Cardiac muscle cell (in vitro differentiated cells and primary cell): ENCODE measurements at places on chromosomes 6 and 20.

GRCh38 chr20:23365390-23366165, 3.6 kb downstream of the GZF1 start:
- H3K27ac ChIP-seq = no peak overlapping the region
- peaks cover 19% of the 10 kb centered on the region for H3K36me3 ChIP-seq
- H3K4me1 ChIP-seq = peaks cover 34% of the 10 kb centered on the region
- DNase-seq = no peak
- H3K4me3 ChIP-seq = no peak overlapping the region

DNA sequence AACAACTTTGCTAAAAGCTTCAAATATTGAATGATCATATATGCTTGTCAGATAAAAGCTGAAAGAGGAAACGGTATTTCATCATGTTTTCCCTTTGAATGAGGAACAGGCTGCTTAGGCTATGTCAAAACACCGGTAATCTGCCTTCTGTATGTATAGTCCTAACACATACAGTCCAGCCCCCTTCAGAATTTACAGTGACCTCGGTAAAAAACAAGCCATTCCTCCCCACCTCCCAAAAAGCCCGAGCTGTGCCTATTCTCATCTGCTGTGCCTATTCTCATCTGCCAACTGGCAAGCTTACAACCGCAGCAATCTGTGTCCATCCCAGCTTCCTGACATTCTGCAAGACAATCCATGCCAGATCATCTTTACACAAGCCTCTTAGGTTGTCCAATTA, 26.8 kb upstream of the UBE2J1 start:
- H3K4me3 ChIP-seq = no peak overlapping the region
- peak; percentile 7 for DNase-seq
- H3K27me3 ChIP-seq = no peaks in the 10 kb centered on the region
- H3K4me1 ChIP-seq = peaks cover 10% of the 10 kb centered on the region
- H3K36me3 ChIP-seq = no peaks in the 10 kb centered on the region

GRCh38 chr20:57335392-57335791, 5.8 kb downstream of the SPO11 start:
- no peak overlapping the region for H3K4me3 ChIP-seq
- H3K27ac ChIP-seq = no peak overlapping the region
- H3K4me1 ChIP-seq = no peaks in the 10 kb centered on the region

DNA sequence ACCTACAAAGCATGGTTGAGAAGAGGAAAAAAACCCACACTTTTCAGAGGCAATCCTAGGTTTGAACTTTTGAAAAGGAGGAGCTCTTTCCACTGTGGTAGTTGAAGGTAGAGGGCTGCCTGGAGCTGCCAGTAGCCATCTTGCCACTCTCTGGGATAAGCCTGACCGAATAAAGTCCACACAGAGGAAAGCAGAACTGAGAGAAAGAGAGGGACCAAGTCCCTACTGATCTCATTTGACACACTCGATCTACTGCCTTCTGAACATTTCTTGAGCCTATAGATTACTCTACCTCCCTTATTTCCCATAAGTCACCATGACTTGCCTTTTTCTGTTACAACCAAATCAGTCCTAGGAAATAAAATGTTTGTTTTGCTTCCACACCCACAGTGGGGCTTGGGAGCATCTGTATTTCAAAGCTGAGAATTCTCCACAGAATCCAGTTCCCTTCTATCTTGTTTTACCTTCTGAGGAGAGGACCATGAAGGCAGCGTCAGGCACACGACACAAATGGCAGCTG, 147.0 kb upstream of the PTPRK start:
- H3K27me3 ChIP-seq = no peaks in the 10 kb centered on the region
- H3K4me3 ChIP-seq = no peak overlapping the region
- DNase-seq = no peak
- H3K27ac ChIP-seq = no peak overlapping the region
- H3K36me3 ChIP-seq = no peaks in the 10 kb centered on the region

- DNase-seq = no peak
- no peak overlapping the region for H3K27ac ChIP-seq
- no peak overlapping the region for H3K4me3 ChIP-seq
- peaks cover 15% of the 10 kb centered on the region for H3K4me1 ChIP-seq
- no peaks in the 10 kb centered on the region for H3K27me3 ChIP-seq
Measured at GRCh38 chr6:125961117-125961516, 4.5 kb downstream of the HINT3 start.

DNA sequence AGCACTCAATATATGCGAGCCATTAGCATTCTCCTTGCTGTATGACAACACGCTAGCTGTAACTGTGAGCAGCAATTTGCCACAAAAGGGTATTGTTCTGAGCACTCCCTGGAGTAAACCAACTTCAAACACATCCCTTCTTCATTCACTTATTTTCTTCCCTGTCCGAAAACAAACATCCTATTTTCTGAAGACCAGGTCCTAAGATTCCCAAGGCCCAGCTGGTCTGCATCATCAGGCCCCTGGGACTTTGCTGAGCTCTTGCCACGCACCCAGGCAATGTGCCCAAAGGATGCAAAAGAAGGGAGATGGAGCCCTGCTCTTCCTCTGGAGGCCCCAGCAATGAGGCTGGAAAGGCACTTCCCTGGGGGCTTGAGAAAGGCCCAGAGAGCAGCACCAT, 118.1 kb downstream of the PREX1 start:
- H3K36me3 ChIP-seq = no peaks in the 10 kb centered on the region
- no peaks in the 10 kb centered on the region for H3K4me1 ChIP-seq
- H3K27me3 ChIP-seq = no peaks in the 10 kb centered on the region
- H3K27ac ChIP-seq = no peak overlapping the region

DNA sequence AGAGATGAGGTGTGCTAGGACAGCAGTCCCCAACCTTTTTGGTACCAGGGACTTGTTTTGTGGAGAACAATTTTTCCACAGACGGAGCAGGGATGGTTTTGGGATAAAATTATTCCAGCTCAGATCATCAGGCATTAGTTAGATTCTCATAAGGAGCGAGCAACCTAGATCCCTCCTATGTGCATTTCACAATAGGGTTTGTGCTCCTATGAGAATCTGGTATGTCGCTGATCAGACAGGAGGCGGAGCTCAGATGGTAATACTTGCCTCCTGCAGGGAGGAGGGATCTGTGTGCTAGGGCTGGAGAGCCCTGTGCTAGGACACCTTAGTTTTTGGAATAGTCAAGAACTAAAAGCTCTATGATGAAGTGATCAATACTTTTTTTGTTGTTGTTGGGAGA, 2.5 kb downstream of the SMIM13 start:
- H3K4me3 ChIP-seq = no peak overlapping the region
- no peaks in the 10 kb centered on the region for H3K27me3 ChIP-seq
- no peak overlapping the region for H3K27ac ChIP-seq
- no peaks in the 10 kb centered on the region for H3K36me3 ChIP-seq
- DNase-seq = peak; percentile 18

GRCh38 chr20:57380081-57380750, 11.0 kb upstream of the RBM38 start:
- no peaks in the 10 kb centered on the region for H3K27me3 ChIP-seq
- H3K36me3 ChIP-seq = peaks cover 29% of the 10 kb centered on the region
- no peaks in the 10 kb centered on the region for H3K4me1 ChIP-seq
- DNase-seq = no peak
- H3K27ac ChIP-seq = peak overlapping the region; percentile 14
- no peak overlapping the region for H3K4me3 ChIP-seq

DNA sequence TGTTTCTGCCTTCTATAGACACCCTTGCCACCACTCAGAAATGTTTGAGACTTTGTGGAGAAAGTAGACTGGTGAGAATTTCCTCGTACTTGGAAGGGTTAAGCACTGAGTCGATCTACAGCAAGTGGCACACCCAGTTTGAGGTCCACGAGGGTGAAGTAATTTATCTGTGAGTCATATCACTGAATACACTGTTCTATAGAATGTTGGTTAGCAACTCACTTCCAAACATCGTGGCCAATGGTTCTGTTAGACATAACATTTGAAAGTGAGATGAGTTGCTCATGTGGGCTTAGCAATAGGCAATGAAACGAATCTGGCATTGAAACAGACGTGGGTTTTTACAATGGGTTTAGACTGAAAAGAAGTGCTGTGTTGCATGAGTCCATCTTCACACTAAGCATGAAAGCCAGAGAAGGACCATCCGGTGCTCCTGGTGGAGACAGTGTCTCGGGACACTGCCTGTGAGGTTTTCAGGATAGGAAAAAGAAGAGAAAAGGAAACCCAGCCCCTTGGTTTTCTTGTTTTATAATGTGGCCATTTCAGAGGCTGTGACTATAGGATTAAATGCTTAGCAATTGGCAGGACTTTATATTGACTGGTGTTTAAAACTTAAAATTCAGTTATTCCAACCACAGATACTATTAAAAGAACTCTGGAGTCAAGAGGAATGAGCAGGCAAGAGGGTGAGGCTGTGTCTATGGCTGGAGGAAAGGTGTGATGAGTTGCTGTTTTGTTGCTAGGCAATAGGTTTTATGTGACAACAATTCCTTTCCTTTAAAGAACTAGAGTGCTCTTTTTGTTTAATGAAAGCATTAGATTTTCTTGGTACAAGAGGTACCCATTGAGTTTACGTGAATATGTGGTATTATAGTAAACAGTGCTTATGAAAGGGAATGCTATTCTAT, 31.0 kb upstream of the EZR start:
- no peak overlapping the region for H3K4me3 ChIP-seq
- no peaks in the 10 kb centered on the region for H3K27me3 ChIP-seq
- no peak overlapping the region for H3K27ac ChIP-seq
- peaks cover 19% of the 10 kb centered on the region for H3K4me1 ChIP-seq
- H3K36me3 ChIP-seq = no peaks in the 10 kb centered on the region
- no peak for DNase-seq

- no peak overlapping the region for H3K4me3 ChIP-seq
- peaks cover 22% of the 10 kb centered on the region for H3K27me3 ChIP-seq
- no peak overlapping the region for H3K27ac ChIP-seq
- H3K4me1 ChIP-seq = no peaks in the 10 kb centered on the region
- DNase-seq = no peak
Measured at GRCh38 chr6:39005774-39006173, 42.8 kb upstream of the GLP1R start.

DNA sequence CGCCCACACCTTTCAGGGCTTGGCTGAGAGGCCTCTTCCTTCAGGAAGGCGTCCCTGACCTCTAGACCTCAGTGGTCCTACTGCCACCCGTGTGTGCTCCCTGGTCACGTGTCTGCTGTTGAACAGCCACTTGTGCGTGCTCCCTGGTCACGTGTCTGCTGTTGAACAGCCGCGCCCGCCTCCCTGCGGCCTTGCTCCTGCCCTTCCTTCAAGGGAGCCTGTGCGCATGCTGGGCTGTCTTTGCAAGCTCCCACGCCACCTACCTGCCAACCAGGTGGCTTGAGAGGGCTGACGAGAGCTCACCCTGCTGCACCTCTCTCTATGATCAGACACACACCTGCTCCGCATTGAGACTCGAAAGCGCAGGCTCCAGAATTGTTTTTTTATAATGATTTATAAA, 179.3 kb downstream of the BMP7 start:
- no peak overlapping the region for H3K27ac ChIP-seq
- H3K4me3 ChIP-seq = no peak overlapping the region
- H3K27me3 ChIP-seq = no peaks in the 10 kb centered on the region
- H3K36me3 ChIP-seq = no peaks in the 10 kb centered on the region

- peaks cover 43% of the 10 kb centered on the region for H3K4me1 ChIP-seq
- no peak overlapping the region for H3K4me3 ChIP-seq
- H3K27me3 ChIP-seq = no peaks in the 10 kb centered on the region
Measured at GRCh38 chr6:111553580-111553979, 52.1 kb downstream of the TRAF3IP2 start.

DNA sequence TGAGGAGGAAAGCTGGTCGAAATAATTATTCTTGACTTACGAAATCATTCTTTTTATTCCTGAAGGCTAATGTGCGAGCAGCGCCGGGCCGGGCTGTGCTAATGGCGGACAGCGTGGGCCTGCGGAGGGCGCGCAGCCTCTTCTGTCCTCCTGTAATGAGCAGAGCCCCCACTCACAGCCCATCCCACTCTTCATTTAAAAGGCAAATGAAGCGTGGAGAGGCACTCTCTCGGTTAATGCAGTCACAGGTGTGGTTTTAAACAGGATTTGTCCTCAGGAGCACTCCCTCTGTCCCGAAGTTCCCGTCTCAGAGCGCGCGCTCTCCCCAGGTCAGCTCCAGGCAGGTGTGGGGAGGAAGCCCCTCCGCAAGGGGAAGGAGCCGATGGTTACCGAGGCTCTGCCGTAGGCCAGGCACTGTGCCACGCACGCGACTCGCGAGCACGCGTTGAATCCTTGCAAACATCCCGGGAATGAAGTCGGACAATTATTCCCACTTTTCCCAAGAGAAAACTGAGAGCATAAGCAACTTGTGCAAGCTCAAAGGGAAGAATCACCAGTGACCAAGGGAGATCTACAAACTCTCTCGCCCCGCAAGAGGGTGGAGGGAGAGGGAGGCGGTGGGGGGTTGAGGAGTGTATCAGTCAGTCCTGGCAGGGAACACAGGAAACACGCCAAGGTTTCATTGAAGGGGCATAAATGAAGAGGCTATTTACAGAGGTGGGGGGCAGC, 35.5 kb upstream of the ZFAND3 start:
- H3K27ac ChIP-seq = no peak overlapping the region
- peak; percentile 9 for DNase-seq
- H3K4me3 ChIP-seq = no peak overlapping the region
- no peaks in the 10 kb centered on the region for H3K36me3 ChIP-seq

DNA sequence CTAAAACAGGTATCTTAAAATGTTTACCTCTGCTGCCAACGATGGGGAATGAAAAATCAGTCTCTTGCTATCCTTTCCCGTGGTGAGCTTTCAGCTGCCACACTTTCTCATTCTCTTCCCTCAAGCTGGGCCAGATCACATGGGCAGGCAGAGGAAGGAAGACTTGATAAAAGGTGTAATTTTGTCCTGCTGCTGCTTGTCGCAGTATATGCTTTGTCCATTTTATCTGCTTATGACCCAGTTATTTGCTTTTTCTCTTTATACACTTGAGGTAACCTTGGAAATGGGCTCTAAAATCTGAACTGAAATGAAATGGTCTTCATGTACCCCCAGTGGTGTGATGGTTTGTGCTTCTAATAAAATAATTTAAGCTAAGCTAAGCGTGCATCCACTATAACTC, 695.9 kb upstream of the FLRT3 start:
- H3K4me1 ChIP-seq = peaks cover 3% of the 10 kb centered on the region
- no peak overlapping the region for H3K4me3 ChIP-seq
- no peak for DNase-seq
- no peaks in the 10 kb centered on the region for H3K27me3 ChIP-seq

DNA sequence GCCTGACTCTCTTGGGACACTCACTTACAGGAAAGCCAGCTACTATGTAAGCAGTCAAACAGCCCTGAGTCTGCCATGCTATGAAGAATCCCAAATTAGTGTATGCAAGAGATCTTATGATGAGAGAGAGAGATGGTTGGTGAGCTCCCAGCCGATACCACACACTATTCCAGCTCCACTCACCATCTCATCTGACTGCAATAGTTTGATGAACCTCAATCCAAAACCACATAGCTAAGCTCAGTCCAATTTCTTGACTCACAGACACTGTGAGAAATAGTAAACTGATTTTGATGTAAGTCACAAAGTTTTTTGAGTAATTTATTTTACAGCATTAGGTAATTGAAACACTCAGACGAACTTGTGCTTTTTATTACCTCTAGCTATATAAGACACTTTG, 441.4 kb downstream of the COL12A1 start:
- no peak overlapping the region for H3K4me3 ChIP-seq
- no peaks in the 10 kb centered on the region for H3K4me1 ChIP-seq
- no peaks in the 10 kb centered on the region for H3K36me3 ChIP-seq

GRCh38 chr6:156587751-156588301, 189.4 kb upstream of the ARID1B start:
- H3K27ac ChIP-seq = no peak overlapping the region
- H3K27me3 ChIP-seq = no peaks in the 10 kb centered on the region
- H3K36me3 ChIP-seq = no peaks in the 10 kb centered on the region
- H3K4me3 ChIP-seq = no peak overlapping the region
